NCI-H69 (cell line): ENCODE measurements at places on chromosomes 5 and 9.

DNA sequence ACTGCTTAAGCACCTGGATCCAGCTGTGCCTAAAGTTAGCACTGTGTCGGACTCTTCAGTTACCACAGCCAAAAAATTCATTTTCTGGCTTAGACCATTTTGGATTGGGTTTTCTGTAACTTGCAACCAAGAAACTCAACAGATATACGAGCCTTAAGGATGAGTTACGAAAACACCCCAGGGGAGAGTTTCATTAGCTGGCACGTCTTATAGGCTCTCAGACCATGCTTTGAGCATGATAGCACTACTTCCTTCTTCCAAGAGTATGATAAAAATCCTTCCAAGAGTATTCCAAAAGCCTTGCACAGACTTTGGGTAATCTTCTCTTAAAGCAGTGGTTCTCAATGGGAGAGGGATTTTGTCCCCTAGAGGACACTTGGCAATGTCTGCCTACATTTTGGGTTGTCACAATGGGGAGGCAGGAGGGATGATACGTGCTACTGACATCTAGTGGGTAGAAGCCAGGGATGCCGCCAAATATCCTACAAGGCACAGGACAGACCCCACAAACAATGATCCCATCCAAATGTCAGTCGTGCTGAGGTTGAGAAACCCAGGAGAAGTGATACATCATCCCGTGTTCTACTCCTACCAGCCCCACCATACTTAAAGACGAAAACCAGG lies 64.8 kb downstream of the SMIM23 start:
- peak; percentile 32 for DNase-seq

GRCh38 chr9:3960661-3961144 lies 339.2 kb downstream of the GLIS3 start:
- peak; percentile 60 for DNase-seq

DNA sequence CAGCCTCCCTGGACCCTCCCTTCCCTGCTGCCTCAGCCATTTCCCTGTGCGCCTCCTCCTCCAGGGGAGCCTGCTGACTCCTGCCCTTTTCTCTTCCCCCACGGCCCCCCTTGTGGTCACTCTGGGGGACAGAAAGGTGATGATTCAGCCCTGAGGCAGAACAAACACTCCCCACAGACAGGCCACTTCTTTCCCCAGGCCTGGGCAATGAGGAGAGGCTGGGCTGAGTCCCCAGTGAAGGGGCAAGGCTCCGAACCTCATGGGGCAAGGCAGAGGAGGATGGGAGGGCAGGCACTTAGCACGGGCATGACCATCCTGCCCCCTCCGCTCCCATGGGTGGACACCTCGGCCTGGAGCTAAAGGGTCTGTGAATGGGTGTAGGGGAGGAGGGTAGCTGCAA lies 21.0 kb downstream of the CSF1R start:
- no peak for DNase-seq

GRCh38 chr9:16414451-16414850 lies 456.0 kb downstream of the BNC2 start:
- peak; percentile 35 for DNase-seq

DNA sequence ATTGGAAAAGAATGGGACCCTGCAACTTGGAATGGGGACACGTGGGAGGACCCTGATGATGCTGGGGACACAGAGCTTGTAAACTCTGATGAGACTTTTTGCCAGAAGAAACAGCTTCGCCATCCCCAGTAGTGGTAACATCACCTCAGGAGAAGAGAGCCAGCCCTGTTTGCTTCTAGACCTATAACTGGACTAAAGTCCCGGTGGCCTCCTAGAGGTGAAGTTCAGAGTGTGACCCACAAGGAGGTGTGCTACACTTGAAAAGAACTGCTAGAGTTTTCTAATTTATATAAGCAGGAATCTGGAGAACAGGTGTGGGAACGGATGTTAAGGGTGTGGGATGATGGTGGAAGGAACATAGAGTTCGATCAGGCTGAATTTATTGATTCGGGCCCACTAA lies 19.8 kb downstream of the NSA2 start:
- no peak for DNase-seq

DNA sequence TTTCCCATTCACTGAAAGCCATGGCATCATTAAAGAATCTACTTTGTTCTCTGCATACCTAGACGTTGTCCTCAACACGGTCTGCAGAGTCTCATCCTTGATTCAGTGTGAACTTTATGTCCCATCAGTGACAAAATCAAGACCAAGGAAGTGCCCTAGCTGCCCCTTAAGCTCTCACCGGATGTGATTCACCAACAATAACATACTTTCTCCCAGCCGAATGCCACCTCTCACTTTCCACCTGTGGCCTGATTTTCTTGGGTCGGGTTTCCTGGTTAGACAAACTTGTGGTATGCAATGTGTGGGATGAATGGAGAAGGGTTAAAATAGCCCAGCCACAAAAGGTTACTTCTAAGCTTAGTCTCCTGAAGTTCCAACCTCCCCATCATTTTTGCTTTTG lies 145.3 kb upstream of the PAPPA start:
- DNase-seq = peak; percentile 11

DNA sequence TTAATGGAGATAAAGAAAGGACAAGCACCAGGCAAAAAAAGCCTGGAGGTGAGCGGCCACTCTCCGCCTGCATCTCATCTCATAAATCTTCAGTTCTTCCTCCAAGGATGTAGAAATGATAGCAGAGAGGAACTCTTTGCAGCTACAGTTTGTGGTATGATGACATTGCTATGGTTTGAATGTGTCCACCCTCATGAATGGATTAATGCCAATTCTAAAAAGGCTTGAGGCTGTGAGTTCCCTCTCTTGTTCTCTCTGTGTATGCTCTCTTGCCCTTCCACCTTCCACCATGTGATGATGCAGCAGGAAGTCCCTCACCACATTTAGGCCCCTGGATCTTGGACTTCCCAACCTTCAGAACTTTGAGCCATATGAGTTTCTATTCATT lies 126.4 kb downstream of the SPOCK1 start:
- DNase-seq = peak; percentile 58

DNA sequence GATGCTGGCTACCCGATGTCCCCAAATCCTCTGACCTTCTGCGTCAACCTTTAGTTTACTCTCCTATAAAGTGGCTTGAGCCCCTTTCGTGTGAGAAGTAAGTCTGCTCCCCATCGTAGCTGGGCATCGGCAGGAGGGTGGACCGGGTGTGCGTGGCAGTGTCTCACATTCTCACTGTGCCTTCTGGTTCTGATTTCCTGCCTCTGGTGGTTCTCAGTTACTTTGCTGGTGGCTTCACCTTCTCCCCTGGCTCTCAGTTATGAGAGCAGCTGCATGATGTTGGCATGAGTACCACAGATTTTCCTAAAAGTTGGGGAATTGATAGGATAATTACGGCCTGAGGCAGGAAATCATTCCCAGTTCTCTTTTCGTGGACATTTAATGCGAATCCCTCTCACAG lies 47.0 kb upstream of the RPS23 start:
- peak; percentile 9 for DNase-seq

DNA sequence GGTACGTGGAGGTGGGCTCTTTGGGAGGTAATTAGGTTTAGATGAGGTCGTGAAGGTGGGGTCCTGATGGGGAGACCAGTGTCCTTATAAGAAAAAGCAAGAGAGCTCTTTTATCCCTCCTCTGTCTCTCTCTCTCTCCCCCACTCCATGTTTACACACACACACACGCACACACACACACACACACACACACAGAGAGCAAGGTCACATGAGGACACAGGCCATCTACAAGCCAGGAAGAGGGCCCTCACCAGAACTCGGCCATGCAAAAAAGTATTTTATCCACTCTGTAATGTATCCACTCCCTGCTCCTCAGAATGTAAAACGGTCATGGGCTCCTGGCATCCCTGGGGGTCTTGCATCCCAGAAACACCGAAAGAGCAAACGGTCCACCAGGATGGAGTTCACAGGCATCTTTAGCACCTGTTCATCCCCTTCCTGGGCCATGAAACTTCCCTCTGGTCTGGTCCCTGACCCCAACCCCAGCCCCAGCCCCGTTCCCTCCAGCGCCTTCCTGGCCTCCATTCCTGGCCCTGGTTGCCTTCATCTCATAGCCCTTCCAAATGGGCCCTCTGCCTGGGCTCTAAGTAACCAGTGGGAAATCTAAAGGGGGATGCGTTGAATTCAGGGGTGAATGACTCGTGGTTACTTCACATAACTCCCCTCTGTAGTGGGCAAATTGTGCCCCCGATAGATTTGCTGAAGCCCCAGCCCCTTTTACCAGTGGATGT lies 88.8 kb downstream of the NSUN2 start:
- no peak for DNase-seq

- no peak for DNase-seq
Measured at GRCh38 chr5:1701216-1701864, 98.3 kb downstream of the MRPL36 start.

DNA sequence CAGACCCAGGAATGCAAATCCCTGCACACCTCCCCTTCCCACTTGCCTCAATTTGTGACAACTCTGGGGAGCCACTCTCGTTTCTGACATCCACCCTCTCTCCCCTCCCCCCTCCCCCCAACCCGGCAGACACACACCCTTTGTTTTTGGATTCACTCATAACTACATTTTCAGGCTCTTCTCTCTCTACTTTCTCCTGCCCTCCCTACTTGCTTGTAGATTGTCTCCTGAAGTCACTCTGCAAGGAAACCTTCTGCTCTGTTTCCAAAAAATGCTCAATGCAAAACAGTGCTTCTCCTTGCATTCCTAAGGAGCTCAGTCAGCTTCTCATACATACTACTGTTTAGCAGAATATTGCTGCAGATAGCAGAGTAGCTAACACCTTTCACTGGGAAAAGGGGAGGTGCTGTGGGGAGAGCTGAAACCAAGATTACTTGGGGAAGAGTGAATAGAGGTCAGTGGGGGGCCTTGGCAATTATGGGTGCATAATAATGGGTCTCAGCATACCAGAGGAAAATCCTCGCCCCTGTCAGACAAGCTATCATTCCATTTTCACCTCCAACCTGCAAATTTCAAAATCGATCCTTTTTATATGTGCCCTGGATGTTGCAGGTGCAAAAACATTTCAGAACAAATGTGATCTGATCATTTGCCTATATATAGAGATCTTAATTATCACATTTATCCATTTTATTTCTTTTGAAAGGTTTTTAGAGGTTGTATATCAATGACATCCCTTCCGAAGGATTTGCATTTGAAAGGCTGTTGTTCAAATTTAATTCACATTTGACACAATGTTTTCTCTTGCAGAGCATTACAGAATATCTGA lies 1860.7 kb upstream of the WWC1 start:
- DNase-seq = peak; percentile 56

- DNase-seq = peak; percentile 97
Measured at GRCh38 chr5:77946381-77947040, 170.4 kb upstream of the TBCA start.

DNA sequence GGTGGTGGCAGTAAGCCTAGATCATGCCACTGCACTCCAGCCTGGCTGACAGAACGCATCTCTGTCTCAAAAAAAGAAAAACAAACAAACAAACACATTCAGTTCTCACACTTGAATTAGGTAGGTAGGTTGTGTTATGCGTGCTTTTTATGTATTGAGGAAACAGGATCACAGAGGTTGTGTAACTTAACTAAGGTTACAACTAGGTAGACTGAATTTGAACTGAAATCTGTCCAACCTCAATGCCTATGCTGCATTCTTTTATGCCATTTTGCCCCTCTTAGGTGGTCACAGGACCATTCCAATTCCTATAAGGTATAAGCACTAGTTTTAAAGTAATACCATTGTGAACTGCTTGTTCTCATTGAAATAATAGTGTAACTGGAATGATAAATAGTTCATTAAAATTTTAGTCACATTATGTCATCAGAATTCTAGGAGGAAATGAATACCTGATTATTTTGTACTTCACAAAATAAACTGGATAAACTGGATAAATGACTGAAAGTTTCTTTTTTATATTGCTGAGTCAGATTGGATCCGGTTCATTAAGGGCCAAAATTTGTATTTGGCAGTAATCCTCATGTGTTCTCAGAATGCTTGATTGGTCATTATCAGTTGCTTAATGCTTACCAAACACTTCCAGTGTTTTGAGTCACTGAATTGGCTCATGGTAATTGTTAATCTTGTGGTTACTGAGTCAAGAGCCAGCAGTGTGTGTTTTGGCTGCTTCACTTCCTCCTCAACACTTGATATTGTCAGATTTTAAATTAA lies 7.1 kb downstream of the UBAP1 start:
- DNase-seq = peak; percentile 56

GRCh38 chr5:127396490-127397155 lies 106.0 kb downstream of the MEGF10 start:
- DNase-seq = no peak

DNA sequence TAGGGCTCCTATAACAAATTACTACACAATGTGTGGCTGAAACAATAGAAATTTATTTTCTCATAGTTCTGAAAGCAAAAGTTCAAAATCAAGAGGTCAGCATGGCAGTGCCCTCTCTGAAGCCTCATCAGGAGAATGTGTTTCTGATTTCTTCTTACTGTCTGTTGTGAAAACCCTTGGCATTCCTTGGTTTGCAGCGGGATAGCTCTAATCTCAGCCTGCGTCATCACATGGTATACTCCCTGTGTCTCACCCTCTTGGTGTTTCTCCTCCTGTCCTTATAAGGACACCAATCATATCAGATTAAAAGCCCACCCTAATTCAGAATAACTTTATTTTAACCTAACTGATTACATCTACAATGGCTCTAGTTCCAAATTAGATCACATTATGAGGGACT lies 87.5 kb upstream of the CDH9 start:
- DNase-seq = no peak

GRCh38 chr9:136607334-136607919 lies 55.3 kb upstream of the EGFL7 start:
- no peak for DNase-seq

GRCh38 chr5:32773944-32774343 lies 62.8 kb downstream of the NPR3 start:
- no peak for DNase-seq

- DNase-seq = peak; percentile 20
Measured at GRCh38 chr5:113340537-113340936, 94.3 kb downstream of the TSSK1B start.

DNA sequence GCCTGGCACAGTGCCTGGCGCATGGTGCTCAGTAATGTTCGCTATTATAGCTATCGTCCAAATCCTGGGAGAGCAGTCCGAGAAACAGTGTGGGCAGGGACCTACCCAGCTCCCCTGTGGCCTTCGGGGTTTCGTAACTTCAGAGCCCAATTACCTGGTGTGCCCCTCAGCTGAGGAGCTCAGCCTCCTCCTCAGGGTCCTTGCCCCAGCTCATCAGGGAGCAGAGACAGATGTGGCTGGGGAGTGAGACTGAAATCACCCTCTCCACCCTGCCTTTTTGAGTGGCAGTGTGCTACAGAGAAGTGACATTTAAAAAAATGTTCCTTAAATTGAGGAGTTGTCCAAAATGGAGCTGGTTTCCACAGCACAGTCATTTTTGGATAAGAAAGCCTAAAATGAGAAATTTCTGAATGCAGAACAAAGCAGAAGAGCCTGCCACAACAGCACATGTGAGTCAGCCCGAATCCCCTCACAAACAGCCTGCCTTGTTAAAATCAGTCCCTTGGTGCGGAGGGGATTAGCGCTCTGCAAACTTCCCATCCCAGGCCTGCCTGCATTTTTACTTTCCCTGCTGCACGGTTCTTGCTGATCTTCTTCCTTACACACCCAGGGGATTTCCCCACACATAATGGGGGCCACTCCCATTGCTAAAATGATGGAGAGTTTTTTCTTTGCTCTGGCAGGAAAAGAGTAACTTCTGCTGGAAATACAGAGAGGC lies 78.1 kb upstream of the PITX1 start:
- no peak for DNase-seq
